Renal cortical epithelial cell (primary cell): ENCODE measurements at places on chromosomes 4 and X.

GRCh38 chr4:123017078-123017477 is 94.7 kb upstream of the NUDT6 start:
- DNase-seq: no peak

GRCh38 chrX:136189222-136189621 is 41.9 kb downstream of the FHL1 start:
- no peak for DNase-seq

DNA sequence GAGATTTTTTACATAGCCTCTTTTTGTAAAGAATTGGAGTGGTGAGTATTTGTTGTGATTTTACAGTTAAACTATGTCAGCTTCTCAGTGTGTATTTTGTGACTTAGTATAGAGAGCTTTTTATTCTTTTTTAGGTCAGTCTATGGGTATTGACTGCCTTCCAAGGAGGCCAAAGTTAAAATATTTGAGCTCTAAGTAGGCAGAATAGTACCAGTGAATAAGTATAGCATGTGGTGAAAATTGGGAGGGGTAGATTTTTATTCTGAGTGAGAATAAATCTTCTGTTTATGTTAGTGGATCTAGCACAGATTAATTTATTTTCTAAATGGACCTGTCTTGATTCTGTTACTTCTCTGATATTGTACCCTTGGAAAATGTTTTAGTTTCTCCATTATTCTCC is 37.5 kb downstream of the HERC3 start:
- no peak for DNase-seq

DNA sequence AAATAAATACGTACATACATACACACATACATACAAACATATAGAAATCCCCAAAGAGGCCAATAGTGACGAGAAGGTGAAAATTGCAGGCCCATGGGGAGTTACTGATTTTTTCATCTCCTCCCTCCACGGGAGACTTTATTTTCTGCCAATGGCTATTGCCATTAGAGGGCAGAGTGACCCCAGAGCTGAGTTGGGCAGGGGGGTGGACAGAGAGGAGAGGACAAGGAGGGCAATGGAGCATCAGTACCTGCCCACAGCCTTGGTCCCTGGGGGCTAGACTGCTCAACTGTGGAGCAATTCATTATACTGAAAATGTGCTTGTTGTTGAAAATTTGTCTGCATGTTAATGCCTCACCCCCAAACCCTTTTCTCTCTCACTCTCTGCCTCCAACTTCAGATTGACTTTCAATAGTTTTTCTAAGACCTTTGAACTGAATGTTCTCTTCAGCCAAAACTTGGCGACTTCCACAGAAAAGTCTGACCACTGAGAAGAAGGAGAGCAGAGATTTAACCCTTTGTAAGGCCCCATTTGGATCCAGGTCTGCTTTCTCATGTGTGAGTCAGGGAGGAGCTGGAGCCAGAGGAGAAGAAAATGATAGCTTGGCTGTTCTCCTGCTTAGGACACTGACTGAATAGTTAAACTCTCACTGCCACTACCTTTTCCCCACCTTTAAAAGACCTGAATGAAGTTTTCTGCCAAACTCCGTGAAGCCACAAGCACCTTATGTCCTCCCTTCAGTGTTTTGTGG is 180.7 kb downstream of the AR start:
- no peak for DNase-seq

GRCh38 chr4:85644061-85644460 is 169.1 kb downstream of the ARHGAP24 start:
- no peak for DNase-seq

GRCh38 chr4:100555611-100556337 is 38.0 kb upstream of the EMCN start:
- DNase-seq: no peak

GRCh38 chr4:159778298-159778697 is 675.4 kb downstream of the RAPGEF2 start:
- no peak for DNase-seq

- DNase-seq: peak; percentile 42
Observed at GRCh38 chr4:89837385-89837992, 528 bp upstream of the SNCA start.
